ENCODE measurements at places on chromosomes 16 and 17.

DNA sequence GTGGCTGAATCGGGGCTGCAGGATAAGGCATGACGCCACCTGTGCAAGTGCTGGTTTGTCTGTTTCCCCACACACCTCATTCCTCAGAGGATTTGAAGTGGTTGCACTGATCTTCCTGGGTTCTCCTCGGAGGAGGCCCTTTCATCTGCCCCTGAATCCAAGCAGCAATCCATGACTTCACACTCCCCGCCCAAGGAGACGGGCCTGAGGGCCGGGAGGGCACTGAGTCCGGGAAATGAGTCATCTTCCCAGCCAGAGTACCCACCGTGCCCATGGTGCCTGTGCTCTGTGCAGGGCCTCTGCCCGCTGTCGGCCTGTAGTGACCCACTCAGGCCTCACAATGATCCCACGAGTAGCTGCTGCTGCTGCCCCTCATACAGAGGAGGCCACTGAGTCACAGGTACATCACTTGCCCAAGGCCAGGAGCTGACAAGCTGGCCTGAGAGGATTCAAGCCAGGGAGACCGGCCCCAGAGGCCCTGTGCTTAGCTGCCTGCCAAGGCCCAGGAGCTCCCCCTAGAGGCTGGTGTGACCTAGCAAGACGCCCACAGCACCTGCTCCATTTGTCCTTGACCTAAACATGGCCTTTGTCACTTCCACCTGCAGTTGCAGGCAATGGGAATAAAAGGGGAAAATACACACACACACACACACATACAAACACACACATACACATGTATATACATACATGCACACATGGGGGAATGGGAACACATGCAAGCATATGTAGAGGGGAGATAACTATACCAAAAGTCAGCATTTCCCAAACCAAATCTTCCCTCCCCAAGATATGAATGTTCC, 240.0 kb downstream of the C16orf95 start:
- DNase-seq, result peak; percentile 40

DNA sequence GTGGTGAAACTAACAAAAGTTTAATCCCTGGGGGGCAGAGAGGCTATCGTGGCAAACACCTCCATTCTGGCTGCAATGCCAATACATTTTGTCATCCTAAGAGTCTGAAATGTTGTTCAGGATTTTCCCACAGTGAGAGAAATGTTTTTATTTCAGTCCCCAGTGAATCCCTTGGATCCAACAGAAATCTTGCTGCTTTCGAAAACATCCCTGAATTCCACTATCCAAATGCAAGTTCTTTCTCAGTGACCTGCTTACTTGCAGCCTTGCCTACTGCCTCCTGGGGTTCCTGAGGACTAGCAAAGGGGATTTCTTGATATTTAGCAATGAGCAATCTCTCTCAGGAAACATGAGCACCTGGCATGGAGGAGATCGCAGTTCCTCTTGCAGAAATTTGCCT, 202.1 kb upstream of the IRX3 start:
- DNase-seq, result no peak

DNA sequence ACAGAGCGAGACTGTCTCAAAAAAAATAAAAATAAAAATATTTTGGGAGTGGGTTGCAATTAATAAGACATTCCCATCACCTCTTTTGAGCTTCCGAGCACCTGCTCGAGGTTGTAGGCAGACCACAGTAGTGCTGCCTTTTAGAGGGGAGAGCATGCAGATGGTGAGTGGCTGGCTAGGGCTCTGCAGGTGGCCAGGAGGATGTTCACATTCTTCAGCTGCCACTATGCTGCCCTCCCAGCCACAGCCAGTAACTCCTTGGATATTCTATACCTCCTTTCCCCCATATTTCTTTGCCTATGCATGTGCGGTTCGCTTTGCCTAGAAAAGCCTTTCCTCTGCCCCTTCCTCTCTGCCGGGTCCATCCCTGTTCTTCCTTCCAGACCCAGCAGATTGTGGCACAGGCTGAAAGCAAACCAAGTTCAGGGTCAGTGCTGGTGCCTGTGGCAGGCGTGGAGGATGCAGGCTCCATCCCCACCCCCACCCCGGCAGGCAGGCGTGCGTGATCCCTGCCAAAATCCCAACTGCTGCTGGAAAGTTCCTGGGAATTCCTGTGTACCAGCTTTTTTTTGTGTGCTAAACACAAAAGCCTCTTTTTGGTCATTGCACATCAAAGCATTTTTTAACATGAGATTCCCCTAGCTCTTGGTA, 33.8 kb upstream of the CMIP start:
- no peak for DNase-seq

DNA sequence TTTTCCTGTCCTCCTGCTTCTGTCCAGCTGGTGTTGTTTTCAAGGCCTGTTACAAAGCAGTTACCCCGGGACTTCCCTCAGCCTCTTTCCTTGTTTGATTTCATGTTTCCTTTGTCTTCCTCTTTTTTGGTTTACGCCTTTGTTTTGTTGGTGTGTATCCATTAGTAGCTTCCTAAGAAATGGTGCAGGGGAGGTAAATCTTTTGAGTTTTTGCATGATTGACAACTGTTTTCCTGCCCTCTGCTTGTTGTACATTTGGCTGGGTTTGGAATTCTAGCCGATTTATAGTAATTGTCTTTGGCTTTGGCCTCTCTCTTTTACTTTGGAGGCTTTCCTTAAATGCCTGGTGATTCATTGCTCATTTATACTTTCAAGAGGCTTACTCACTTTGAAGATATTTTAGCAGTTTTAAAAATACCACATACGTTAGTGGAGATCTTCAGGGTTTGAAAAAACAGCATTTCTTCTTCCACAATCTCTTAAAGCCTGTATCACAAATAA, 32.8 kb downstream of the DNAH2 start:
- no peak for DNase-seq

- DNase-seq, result no peak
Measured at GRCh38 chr16:57771141-57771785, 31.0 kb downstream of the KIFC3 start.

DNA sequence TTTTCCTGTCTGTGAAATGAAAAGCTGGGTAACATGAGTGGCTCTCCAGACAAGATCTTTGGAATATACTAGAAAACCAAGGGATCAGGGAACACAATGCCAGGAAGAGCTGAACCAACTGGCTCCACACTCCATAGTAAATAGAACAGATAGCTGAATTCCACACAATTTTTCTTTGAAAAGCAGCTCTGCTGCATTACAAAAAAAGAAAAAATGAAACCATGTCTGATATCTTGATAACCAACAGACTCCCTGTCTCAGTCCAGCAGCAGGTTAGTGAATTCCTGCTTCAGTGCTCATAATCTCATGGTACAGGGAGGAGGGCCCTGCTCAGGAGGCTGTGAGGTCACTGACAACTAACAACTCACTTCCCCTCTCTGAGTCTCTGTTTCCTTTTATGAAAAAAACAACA, 97.1 kb downstream of the CDH11 start:
- no peak for DNase-seq

GRCh38 chr17:11241611-11242226, 706 bp downstream of the SHISA6 start:
- DNase-seq, result no peak
